Effector CD8-positive, alpha-beta T cell (primary cell): ENCODE measurements at places on chromosomes 2 and 18.

GRCh38 chr2:157842106-157842879 is 33.8 kb downstream of the ACVR1 start:
- no peak for DNase-seq

DNA sequence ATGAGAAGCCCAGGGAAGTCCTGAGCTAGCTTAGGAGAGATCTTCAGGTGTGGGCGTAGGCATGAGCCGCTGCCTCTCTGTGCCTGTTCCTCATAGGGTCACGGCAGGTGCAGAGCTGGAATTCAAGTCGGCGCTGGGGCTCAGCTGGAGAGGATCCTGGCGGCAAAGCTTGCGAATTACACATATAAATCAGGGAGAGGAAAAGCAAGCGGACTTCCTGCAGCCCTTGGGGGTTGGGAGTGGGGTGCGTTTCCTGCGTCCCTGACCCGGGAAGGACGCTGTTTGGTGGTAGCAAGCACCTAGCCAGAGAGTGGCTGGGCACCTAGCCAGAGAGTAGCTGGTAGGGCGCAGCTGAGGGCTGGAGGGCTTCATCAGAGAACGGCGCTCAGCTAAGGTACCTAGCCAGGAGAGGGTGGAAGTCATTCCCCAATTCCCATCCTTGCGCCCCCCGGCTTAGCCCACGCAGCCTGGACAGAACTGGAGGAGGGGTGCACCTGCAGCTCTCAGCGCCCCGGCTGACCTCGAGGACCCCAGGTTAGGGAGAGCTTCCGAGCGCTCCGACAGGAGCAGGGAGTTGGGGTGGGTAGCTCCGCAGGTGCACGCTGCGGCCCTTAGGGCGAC is 459 bp upstream of the EFR3B start:
- DNase-seq = peak; percentile 17

GRCh38 chr2:159349674-159350299 is 63.3 kb upstream of the WDSUB1 start:
- DNase-seq = no peak

DNA sequence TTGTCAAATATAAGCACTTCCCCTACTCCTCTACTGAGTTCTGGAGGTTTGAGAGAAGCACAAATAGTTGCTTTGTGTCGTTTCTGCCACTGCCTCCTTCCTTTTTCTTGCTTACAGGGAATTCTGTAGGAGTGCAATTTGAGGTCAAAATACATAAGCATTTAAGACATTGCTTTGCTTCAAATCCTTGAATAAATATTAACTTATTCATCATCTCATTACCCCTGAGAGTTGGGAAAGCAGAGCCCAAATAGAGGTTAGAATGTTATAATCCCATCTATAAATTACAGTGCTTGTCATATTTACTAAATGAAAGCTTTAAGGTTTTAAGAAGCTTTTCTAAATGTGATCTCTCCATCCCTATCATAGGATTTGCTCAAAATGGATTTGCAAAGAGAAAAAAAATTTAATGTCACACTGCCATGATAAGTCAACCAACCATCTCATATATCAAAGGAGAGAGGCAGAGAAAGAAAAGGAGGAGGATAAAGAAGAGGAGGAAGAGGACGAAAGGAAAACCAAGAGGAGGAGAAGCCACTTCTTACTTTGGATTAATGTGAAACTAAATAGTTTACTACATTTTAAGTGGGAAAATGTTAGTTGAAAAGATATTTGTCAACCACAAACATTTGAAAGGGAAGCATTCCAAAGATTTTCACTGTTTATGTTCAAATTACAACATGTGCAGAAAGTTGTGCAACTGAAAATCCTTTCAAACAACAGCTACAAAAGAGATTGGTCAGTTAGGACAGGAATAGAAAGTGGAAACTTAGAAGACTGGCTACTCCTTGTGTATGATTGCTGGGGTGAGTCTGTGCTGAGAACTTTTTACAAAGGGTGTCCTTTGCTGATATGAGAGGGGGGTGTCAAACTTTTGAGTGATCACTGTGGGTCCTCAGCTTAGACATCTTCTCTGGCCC is 277.3 kb upstream of the FN1 start:
- DNase-seq = no peak

- no peak for DNase-seq
Measured at GRCh38 chr18:23943104-23943503, 71.5 kb upstream of the TTC39C start.

GRCh38 chr2:207993151-207993763 is 32.1 kb downstream of the PLEKHM3 start:
- DNase-seq = no peak

- no peak for DNase-seq
Measured at GRCh38 chr2:45799679-45800381, 148.4 kb downstream of the PRKCE start.

DNA sequence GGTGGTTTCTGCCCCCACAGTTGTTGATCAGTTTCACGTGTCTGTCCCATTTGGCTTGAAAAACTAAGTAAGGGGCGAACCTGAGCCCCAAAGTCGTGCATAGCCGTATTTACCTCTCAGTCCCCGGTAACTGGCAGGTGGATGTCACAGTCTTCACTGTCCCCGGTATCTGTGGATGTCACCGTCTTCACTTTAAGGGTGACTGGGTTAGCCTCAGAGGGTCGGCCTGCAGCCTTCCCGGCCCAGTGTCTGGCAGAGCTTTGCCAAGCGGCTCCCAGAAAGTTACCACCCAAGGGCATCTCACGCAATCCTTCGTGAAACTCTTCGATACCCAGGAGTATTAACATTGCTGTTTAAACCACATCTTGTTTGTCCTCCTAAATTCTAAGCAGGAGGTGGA is 125.3 kb upstream of the CTDP1 start:
- no peak for DNase-seq

DNA sequence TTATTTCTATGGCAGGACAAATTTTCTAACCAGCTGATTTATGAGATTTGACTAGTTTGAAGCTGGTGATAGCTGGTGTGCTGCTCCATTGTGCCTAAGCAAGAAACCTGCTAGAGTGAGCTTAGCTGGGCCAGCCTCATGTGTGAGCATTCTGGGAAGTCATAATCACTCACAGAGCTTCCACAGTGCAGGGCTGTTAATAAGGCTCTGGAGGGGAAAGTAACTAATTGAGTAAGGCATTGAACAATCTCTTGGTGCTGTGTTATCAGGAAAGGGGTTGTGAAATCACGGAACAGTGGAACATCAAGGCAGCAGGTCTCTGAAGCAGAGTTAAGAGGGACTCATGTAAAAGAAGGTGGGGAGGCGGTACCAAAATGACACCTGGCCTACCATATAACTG is 772.6 kb downstream of the MBD2 start:
- no peak for DNase-seq

DNA sequence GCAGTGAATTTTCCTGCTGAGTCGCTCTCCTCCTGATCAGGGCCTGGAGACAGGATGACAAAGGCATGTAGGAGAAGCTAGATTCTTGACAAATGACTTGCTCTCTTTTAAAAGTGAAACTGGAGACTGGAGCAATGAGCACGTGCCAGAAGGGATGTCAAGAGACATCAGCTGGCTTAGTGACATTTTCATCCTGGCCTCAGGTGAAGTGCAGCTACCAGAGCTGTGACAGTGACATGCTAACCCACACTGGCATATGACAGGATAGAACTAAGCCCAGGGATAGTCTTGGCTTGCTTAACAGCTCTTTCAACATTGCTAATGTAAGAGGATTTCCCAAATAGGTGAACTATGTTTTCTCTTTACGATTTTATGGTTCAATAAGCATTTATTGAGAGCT is 757.5 kb upstream of the DDX18 start:
- DNase-seq = no peak

DNA sequence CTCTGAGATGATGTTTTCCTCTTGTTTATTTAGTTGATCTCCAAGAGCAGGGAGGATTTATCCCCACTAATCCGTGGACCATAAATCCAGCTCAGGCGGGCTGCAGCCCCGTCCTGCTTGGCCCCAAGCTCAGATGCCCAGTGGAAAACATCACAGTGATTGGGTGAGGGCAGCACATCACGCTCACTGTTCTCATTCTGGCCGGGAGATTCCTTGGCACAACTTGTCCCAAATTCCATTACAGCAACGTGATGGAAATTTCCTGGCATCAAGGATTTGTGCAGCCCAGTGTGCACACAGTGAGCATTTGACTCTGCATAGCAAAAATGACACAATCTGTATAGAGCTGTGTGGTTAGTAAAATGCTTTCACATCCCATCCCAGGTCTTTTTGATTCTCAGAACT is 96.8 kb downstream of the VAPA start:
- DNase-seq = no peak

- no peak for DNase-seq
Measured at GRCh38 chr2:136205615-136206014, 87.7 kb upstream of the CXCR4 start.

- no peak for DNase-seq
Measured at GRCh38 chr18:2197946-2198345, 373.4 kb downstream of the METTL4 start.

GRCh38 chr2:224310943-224311625 is 90.8 kb downstream of the FAM124B start:
- no peak for DNase-seq

GRCh38 chr18:77572537-77572936 is 322.9 kb downstream of the GALR1 start:
- no peak for DNase-seq

DNA sequence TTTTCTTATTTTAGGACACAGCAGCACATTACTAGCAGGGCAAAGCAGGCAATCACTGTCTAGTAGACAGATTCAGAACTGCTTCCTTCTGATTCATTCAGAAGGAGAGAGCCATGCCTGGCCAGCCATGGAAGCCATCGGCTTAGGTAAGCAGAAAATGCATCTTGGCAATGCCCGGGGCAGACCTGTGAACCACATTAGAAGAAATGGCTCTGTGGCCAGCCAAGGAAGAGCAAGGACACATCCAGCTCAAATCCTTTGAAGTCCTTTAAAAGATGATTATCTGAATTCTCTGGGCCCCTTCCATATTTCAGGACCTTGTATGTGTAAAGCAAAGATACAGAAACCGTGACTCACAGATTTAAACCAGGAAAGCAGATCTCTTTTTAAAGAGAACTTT is 227.4 kb downstream of the PID1 start:
- DNase-seq = no peak

- no peak for DNase-seq
Measured at GRCh38 chr2:239290618-239291474, 110.0 kb downstream of the HDAC4 start.

GRCh38 chr2:120809151-120809550 is 73.5 kb downstream of the GLI2 start:
- DNase-seq = no peak

DNA sequence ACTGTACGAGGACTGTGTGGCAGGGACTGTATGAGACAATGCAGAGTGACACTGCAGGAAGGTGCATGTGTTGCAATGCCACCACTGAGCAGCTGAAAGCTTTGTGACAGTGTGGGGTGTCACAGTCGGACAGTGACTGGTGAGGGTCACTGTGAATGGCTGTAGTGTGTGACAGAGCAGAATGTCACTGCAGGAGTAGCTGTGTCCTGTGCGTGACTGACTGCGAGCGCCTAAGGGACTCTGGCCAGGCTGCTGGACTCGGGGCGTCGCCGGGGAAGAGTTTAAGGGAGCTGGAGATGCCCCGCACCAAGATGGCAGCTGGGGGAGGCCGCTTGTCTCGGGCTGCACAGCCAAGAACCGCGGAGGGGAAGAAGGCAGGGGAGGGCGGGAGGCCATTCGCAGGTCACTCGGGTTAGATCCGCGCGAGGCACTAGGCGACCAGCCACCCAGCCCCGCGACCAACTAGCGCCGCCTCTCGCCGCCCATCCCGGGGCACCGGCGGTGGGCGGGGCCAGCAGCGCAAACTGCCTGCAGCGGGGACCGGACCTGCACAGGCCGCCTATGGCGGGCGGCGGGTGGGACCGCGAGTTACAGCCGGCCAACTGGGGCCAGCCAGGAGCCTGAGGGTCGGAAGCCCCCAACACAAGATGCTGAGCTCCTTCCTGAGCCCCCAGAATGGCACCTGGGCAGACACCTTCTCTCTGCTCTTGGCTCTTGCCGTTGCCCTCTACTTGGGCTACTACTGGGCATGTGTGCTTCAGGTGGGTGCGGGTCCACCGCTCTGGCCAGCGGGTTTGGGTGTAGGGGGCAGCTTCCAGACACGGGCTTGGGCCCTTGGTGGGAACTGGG is at the start of gene ABHD1:
Gene ABHD1, plus strand, starts transcription at position 514 of the 849 bp plus-strand sequence. Its CDS starts 134 bp downstream, at position 648.
- DNase-seq = peak; percentile 60

DNA sequence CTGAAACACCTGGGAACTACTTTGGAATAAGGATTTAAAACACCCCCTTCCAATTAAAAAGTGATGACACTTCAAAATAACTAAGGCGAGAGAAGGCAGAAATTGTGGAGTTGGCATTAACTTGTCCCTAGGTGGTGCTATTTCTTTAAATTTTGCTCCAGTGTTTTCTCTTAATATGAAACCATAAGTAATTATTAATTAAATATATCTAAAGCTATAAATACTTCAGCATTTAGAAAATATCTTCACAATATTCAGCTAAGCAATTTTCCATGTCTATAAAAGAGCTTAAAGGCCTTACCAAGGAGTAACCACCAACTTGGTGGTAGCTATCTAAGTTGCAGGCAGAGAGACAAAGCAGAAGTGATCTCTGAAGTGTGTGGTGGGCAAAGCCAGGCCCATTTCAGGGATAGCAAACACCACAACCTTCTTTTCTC is 186.8 kb upstream of the PGAP1 start:
- no peak for DNase-seq

DNA sequence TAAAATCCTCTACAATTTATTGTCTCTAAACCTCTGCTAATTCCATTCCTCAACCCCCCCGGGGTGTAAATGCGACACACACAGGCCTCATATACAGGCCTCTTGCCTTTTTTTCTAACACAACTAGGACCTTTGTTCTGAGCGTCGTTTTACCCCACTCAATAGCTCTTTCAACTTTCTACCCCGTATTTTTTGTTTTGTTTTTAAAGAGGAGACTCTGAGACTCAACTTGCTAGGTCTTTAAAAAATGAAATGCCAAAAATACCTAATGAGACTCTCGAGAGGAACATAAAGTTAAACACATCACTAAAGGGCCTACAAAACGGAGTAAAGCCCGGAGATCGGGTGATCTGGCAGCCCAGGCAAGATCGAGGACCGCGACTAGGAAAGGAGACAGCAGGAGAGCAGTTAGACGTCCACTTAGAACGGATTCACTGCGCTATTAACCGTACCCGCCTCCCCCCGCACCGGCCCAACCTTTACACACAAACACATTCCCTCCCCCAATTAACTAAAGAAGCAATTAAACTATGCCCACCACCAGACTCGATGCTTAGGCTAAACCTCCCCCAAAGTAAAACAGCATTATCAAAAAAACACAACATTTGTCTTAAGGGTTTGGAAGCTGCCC is 1.7 kb downstream of the TRIP12 start:
- peak; percentile 3 for DNase-seq

- DNase-seq = no peak
Measured at GRCh38 chr2:230908595-230909191, 16.3 kb downstream of the GPR55 start.

DNA sequence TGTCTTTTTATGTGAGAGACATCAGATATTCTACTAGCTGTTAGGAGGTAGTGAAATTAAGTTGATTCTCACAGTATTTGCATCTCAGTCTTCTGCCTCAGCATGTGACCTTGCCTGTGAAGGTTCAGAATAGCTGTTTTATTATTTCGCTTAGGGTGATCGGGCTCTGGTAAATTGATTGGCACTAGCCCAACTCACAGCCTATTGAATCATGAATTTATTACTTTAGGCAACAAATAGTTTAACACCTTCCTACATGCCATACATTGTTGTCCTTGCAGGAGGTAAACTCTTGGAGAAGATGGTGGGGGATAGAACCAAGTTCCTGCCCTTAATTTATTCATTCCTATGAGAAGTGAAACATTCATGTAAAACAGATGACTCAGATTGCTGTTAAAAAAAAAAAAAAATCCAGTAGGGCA is 101.9 kb downstream of the GPD2 start:
- DNase-seq = no peak
